ENCODE measurements at places on chromosomes 12 and 14.

DNA sequence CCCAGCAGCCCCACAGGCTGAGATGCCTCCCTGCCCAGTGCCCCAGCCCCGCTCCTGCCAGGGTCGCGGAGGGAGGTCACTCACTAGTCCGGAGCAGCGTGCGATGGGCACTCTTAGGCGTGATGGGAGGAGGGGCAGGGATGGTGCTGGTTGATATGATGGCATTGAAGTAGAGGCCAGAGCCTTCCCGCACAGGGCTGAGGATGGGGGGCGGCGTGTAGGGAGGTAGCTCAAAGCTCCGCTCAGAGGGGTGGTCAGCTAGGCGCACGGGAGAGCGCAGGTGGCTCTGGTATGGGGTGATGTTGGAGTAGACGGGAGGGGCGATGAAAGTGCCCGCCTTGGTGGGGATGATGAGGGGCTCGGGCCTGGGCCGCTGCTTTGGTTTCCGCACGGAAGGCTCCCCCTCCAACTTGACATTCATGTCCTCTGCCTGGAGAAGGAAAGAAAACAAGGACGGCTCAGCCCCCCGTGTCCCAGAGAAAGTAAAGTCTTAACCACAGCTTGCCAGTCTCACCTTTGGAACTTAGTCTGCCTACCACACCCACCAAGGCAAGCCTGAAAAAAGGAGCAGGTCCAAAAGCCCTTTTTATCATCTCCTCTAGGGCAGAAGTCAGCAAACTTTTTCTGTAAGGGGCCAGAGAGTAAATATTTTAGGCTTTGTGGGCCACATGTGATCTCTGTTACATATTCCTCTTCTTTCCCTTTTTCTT, 15.5 kb upstream of the PNMA1 start:
- no peak for DNase-seq

- no peak for DNase-seq
Measured at GRCh38 chr12:41466300-41466699, 278.2 kb downstream of the PDZRN4 start.

DNA sequence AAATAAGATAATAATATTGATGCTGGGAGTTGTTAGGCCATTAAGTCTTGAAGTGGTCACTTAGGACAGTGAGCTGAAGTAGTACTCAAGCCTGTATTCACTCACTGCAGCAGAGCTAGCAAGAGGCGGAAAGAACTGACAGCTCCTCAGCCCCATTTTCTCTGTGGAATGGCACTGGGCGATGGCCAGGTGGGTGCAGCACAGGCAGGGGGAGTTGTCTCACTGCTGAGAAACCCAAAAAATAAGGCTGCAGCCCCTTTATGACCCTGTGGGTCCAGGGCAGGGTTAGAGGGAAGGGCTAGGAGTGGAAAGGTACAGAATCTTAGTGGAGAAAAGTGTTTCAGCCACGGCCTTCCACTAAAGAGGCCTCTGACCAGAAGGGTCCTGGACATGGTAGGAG, 35.5 kb downstream of the PDZRN4 start:
- DNase-seq: no peak

DNA sequence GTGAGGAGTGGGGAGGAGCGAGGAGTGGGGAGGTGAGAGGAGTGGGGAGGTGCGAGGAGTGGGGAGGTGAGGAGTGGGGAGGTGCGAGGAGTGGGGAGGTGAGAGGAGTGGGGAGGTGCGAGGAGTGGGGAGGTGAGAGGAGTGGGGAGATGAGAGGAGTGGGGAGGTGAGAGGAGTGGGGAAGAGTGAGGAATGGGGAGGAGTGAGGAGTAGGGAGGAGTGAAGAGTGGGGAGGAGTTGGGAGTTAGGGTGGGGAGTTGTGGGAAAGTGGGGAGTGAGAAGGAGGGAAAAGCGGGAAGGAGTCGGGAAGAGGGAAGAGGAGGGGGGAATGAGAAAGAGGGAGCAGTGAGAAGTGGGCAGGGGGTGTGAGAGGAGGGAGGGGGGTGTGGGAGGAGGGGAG, 86.1 kb downstream of the B4GALNT3 start:
- DNase-seq: no peak

GRCh38 chr12:25023808-25024207, 74.9 kb upstream of the BCAT1 start:
- DNase-seq: no peak

Measured in HS-5 (cell line).